ENCODE measurements at places on chromosomes 1 and 21.

GRCh38 chr1:92749024-92749634 lies 35.8 kb downstream of the EVI5 start:
- peak; percentile 24 for DNase-seq

DNA sequence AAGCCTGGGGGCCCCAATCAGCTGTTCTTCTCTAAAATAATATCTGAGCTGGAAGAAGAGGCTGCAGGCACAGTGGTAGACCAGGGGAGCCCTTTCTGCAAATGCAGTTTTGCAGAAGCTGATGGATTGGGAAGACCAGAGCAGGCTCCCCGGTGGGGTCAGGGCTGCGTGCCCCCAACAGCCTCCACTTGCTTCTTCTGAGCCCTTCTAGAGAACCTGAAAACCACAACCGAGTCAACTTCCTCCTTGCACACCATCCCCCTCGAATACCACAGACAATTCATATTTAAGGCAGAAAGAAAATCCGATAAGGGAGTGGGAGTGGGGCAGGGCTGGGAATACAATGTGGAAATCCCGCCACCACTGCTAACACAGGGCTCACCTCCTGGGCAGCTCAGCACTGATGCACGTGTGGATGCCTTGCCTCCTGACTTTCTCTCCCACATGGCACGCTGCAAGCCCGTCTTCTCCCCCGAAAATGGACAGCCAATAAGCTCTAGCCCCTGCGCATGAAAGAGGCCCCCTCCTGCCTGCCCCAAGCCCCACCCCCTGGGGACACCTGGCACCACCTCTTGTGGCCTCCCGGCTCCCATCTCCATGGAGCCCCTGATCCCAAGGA lies 25.4 kb upstream of the ALDH4A1 start:
- no peak for DNase-seq

- DNase-seq = no peak
Observed at GRCh38 chr21:32101277-32101676, 177.6 kb downstream of the MIS18A start.

DNA sequence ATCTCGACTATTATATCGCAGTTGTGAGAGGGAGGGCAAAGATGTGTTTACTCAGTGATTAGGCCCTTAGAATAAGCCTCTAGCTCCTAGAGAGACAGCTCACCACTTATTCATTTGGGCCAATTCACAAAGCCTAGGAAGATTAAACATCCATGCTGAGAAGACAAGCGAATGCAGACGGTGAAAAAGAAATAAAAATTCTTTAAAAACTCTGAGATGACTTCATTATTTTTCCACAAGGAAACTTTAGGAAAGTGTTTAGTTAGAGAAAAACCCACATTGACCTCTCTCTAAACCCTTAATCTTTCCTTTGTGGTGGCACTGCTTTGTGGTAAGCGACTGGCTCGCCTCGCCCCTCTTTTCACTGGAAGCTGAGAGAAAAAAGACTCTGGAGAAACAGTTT lies 146.8 kb upstream of the DMRTA2 start:
- DNase-seq = no peak

DNA sequence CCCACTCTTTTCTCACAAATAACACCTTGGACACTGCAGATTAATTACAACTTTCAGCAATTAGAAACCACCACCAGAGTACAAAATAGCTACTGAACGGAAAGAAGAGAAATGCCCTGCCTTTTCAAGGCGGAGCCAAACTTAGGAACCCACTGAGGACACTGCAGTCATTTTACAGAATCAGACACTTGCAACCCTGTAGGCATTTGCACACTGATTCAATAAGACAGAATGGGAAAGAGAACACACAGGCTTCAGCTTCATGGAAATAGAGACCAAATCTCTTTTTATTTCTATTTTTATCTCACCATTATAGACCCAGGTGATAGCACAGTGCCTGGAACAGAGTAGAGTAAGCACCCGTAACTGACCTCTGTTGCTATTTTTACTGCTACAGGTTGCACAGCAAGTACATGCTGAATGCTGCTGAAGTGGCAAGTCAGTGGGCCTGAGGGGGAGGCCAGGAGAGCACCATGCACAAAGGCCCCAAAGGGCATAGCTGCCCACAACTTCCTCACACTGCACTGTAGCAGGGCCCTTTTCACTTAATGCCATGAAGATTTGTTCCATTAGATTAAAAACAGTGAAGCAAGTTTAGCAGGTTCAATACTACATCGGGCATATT lies 50.7 kb upstream of the EDARADD start:
- DNase-seq = no peak

- no peak for DNase-seq
Observed at GRCh38 chr1:95068956-95069709, 3.6 kb downstream of the ALG14 start.

DNA sequence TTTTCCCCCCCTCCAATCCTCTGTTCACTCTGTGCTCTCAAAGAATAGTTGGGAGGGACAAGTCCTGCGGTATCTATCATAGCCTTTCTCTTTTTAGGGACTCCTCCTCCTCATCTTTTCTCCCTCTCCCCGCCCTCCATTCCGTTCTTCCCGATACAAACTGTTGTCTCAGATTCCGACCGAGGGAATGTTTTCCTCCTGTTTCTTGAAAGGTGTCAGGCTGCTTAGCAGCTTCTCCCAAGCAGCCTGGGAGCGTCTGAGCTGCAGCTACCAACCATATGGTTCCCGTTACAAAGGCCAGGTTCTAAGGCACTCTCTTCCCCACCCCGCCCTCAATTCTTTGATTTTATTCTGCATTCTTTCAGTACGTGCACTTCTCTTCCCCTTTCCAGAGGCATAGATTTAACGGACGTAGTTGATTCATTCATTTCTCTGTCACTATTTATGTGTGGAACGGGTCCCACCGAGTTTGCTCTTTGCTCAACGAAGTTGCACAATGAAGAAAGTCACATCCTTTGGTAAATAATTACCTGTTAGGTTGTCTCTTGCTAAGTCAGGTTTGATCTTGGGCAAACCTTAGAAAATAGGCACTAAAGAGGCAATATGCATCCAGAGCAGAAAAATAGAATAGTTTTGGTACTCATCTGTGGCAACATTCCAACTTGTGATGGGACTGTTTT lies 2.8 kb downstream of the ADGRL2 start:
- DNase-seq = no peak

DNA sequence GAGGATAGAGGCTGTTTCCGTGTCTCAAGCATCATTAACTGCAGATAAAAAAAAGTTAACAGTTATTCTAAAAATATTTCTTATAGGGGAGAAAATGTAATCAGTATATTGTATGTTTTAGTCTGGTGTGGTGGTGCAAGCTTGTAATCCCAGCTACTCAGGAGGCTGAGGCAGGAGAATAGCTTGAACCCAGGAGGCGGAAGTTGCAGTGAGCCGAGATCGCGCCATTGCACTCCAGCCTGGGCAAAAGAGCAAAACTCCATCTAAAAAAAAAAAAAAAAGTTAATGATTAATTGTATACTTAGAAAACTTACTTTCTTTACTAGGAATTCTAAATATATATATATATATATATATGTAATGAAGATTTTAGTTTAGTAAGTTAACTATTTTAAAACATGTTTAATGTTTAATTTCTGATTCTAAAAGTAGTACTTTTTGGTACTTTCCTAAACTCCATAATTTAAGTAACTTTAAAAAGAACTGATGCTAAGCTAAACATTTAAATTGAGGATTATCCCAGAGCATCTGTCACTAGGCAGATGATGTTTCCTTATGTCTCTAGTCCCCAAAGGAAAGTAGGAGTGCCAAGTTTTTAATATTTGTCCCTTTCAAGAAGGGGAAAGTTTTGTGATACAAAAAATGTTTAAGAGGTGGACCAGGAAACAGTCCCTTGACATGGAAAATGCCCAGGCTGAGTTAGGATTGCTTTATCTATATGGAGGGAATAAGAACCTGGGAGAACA lies 66.3 kb downstream of the DYRK1A start:
- DNase-seq = no peak

DNA sequence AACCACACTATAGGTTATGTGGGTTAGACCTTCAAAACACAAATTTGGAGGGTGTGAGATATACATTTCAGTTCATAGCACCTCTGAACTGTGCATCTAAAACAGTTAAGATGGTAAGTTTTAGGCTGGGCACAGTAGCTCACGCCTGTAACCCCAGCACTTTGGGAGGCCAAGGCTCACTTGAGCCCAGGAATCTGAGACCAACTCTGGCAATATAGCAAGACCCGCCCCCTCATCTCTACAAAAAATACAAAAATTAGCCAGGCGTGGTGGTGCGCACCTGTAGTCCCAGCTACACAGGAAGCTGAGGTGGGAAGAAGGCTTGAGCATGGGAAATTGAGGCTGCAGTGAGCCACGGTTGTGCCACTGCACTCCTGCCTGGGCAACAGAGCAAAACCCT lies 47.9 kb downstream of the NAV1 start:
- no peak for DNase-seq

- no peak for DNase-seq
Observed at GRCh38 chr1:157659576-157660247, 40.9 kb downstream of the FCRL3 start.

DNA sequence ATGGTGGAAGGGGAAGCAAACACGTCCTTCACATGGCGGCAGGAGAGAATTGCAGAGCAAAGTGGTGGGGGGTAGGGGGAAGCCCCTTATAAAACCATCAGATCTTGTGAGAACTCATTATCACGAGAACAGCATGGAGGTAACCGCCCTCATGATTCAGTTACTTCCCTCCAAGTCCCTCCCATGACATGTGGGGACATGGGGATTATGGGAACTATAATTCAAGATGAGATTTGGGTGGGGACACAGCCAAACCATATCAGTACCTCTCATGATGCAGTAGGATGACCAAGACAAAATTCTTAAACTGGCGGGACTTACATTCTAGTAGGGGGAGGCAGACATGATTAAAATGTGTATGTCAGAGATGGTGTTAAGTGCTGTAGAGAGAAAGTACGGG lies 38.8 kb downstream of the WNT4 start:
- DNase-seq = no peak

DNA sequence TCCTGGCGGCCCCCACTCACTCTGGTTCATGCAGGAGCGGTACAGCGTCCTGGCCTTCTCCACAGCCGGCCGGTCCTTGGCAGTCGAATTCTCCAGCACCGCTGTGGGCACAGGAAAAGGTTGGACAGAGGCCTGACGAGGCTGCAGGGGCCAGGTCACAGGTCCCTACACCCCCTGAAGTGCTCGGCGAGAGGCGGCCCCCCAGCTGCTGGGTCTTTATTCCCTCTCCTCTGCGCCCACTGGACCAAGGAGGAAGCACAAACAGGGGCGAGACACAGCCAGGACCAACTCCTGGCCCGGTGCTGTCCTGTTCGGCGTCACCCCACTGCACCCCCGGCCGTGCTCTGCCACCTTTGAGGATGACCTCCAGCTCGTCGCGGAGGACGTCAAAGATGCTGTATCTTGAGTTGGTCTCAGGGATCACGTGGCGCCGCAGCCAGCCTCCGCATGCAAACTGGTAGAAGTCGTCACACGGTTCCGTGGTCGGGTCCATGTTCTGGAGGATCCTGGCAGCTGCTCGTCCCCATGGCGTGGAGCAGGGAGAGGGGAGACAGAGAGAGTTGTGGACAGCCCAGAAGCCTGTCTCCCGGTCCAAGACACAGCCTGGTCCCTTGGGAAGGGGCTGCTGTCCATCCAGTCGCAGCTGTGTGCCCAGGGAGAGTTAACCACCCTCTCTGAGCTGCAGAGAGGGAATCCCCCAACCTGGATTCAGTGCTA lies 22.9 kb downstream of the PRXL2B start:
- no peak for DNase-seq

- DNase-seq = no peak
Observed at GRCh38 chr1:108750476-108751181, 4.2 kb downstream of the STXBP3 start.

- no peak for DNase-seq
Observed at GRCh38 chr21:28418726-28419514, 573.8 kb downstream of the LTN1 start.

DNA sequence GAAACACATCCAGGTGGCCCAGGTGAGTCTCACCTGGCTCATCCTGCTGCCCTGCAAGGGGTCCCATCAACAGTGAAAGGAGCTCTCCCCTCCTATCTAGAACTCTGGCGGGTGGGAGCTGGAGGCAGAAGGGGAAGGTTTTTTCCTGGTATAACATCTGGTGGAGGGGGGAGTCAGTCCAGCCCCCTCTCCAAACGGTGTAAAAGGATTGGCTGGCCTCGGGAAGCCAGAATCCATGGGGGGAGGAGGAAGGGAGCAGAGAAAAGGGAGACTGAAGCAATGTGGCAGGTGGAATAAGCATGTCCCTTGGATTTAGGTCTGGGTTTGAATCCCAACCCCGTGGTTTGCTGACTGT lies 1.2 kb upstream of the CAMK2N1 start:
- no peak for DNase-seq

- DNase-seq = no peak
Observed at GRCh38 chr1:230054092-230054749, 12.8 kb upstream of the GALNT2 start.
